GM23248 (cell line): ENCODE measurements at places on chromosomes 4 and X.

GRCh38 chr4:88843067-88843685 is 145.5 kb upstream of the NAP1L5 start:
- H3K36me3 ChIP-seq = no peaks in the 10 kb centered on the region
- peak; percentile 27 for DNase-seq
- peaks cover 9% of the 10 kb centered on the region; the same call in 1 of the 2 replicates for H3K4me1 ChIP-seq
- H3K27ac ChIP-seq = no peak overlapping the region
- no peaks in the 10 kb centered on the region for H3K27me3 ChIP-seq

DNA sequence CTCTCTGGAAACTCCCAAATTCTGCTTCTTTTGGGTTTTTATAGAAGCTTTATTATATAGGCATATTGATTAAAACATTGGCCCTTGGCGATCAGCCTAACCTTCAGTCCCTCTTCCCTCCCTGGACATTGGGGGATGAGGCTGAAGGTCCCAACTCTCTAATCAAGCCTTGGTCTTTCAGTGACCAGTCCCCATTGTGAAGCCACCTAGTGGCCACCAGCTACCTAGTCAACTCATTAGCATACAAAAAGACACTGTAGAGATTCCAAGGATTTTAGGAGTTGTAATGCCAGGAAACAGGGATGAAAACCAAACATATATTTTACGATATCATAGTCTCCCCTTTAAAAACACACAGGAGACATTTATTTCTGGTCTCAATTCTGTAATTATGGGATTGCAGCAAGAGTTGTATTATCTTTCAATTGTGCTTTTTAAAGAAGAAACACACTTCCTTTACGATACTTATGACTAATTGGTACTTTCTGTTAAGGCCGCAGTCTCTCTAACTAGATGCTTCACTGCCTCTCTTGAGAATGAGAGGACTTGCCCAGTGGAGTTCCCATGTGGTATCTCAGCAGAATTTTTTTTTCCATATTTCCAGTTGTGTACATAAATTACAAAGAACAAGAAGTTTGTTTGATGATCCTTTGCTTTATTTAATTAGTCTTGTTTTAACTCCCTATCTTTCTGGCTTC is 58.2 kb downstream of the WDR17 start:
- DNase-seq = peak; percentile 43
- H3K4me1 ChIP-seq = no peaks in the 10 kb centered on the region
- H3K27ac ChIP-seq = no peak overlapping the region

GRCh38 chr4:54574500-54574899 is 83.3 kb upstream of the KIT start:
- no peaks in the 10 kb centered on the region for H3K36me3 ChIP-seq
- no peak overlapping the region for H3K4me3 ChIP-seq
- no peak for DNase-seq
- H3K4me1 ChIP-seq = no peaks in the 10 kb centered on the region
- H3K27ac ChIP-seq = no peak overlapping the region

DNA sequence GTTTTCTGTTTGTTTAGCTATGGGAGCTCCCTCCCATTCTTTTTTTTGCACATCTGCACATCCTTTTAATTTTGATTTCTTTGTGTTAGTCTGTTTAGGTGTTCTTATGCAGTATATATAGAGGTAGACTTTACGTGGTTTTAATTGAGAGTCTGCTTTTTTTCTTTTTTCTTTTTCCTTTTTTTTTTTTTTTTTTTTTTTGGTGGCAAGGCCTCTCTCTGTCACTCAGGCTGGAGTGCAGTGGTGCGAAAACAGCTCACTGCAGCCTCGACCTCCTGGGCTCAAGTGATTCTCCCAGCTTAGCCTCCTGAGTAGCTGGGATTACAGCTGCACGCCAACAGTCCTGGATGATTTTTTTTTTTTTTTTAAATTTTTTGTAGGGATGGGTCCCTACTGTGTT is 68.2 kb downstream of the FAM193A start:
- H3K4me1 ChIP-seq = no peaks in the 10 kb centered on the region
- no peaks in the 10 kb centered on the region for H3K27me3 ChIP-seq
- no peak overlapping the region for H3K4me3 ChIP-seq
- H3K27ac ChIP-seq = no peak overlapping the region
- no peak for DNase-seq
- H3K36me3 ChIP-seq = no peaks in the 10 kb centered on the region

DNA sequence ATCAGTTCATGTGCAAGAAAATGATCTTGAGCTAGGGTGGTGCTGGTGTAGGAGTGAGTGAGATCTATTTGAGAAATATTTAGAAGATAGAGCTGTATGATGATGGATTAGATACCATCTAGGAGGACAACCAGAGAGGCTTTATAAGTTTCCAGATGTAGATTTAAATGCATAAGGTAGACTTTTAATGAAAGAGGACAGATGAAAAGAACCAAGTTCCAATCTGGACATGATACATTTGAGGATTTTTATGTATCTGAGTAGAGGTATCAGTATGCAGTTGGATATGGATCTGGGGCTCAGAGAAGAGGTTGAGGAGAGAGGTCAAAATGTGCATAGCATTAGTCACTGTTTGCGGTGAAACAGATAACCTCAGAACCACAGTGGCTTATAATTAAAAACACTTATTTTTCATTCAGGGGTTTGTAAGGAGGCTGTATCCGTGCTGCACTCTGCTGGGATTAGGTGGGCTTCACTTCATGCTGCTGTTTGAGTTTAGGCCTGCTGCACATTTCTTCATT is 348.7 kb downstream of the BMPR1B start:
- H3K4me3 ChIP-seq = no peak overlapping the region
- DNase-seq = peak; percentile 27
- H3K27me3 ChIP-seq = no peaks in the 10 kb centered on the region
- no peaks in the 10 kb centered on the region for H3K36me3 ChIP-seq
- peaks cover 26% of the 10 kb centered on the region for H3K4me1 ChIP-seq
- no peak overlapping the region for H3K27ac ChIP-seq

DNA sequence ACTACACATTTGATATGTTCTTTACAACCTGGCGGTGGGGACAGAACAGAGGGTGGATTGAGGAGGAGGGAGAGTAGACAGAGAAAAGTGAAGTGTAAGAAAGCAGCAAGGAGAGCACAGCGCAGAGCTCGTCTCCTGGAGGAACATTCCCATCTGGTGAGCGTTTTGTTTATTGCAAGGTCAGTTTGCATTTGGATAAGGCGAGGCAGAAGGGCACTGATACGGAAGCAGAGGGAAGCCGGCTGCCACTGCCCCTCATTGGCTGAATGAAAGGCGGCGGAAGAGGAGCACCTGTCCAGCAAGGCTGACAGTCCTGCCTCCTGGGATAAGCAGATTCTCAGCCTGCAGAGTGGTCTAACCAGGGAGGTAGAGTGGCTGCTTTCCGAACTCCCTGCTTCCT is 83.2 kb downstream of the GPR143 start:
- H3K4me3 ChIP-seq = no peak overlapping the region
- DNase-seq = no peak
- no peaks in the 10 kb centered on the region for H3K27me3 ChIP-seq
- H3K36me3 ChIP-seq = no peaks in the 10 kb centered on the region
- H3K27ac ChIP-seq = no peak overlapping the region

GRCh38 chr4:117434424-117434823 is 349.0 kb upstream of the TRAM1L1 start:
- no peak overlapping the region for H3K4me3 ChIP-seq
- DNase-seq = no peak

GRCh38 chr4:40750461-40751258 is 905 bp downstream of the NSUN7 start:
- peaks cover 31% of the 10 kb centered on the region for H3K27me3 ChIP-seq
- H3K27ac ChIP-seq = no peak overlapping the region
- DNase-seq = peak; percentile 35
- H3K36me3 ChIP-seq = no peaks in the 10 kb centered on the region
- H3K4me1 ChIP-seq = no peaks in the 10 kb centered on the region
- H3K4me3 ChIP-seq = peak overlapping the region; percentile 64

- H3K27me3 ChIP-seq = no peaks in the 10 kb centered on the region
- DNase-seq = peak; percentile 56
- H3K27ac ChIP-seq = peak overlapping the region; percentile 40
- H3K4me1 ChIP-seq = peaks cover 7% of the 10 kb centered on the region; the same call in 1 of the 2 replicates
Observed at GRCh38 chr4:186920483-186920882, 196.8 kb upstream of the FAT1 start.

GRCh38 chr4:163110442-163110841 is 56.2 kb downstream of the NAF1 start:
- H3K36me3 ChIP-seq = no peaks in the 10 kb centered on the region
- H3K4me1 ChIP-seq = no peaks in the 10 kb centered on the region
- H3K27me3 ChIP-seq = no peaks in the 10 kb centered on the region
- no peak overlapping the region for H3K4me3 ChIP-seq
- H3K27ac ChIP-seq = no peak overlapping the region

DNA sequence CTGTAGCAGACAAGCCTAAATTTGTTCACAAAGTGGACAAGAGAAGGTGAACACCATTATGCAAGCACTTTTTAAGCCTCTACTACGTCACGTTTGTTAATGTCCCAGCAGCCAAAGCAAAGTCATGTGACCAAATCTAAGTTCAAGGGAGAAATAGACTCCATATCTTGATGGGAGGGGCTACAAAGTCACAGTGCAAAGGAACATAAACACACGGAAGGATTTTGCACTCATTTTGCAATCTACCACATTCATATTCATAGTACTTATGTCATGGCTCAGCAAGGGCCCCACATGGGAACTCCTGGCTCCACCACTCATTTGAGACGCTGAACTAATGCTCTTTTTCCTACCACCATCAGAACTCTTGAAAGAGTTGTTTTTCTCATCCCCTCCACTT is 139.0 kb upstream of the JADE1 start:
- H3K4me3 ChIP-seq = no peak overlapping the region
- H3K27ac ChIP-seq = no peak overlapping the region
- DNase-seq = no peak
- no peaks in the 10 kb centered on the region for H3K27me3 ChIP-seq
- H3K4me1 ChIP-seq = no peaks in the 10 kb centered on the region

- H3K27me3 ChIP-seq = no peaks in the 10 kb centered on the region
- no peak overlapping the region for H3K27ac ChIP-seq
- DNase-seq = no peak
- H3K4me3 ChIP-seq = no peak overlapping the region
Observed at GRCh38 chrX:130039847-130040246, 57.4 kb downstream of the BCORL1 start.

GRCh38 chr4:87560802-87561201 is 31.6 kb upstream of the SPARCL1 start:
- H3K36me3 ChIP-seq = no peaks in the 10 kb centered on the region
- peak; percentile 23 for DNase-seq
- peaks cover 3% of the 10 kb centered on the region for H3K4me1 ChIP-seq
- no peaks in the 10 kb centered on the region for H3K27me3 ChIP-seq

DNA sequence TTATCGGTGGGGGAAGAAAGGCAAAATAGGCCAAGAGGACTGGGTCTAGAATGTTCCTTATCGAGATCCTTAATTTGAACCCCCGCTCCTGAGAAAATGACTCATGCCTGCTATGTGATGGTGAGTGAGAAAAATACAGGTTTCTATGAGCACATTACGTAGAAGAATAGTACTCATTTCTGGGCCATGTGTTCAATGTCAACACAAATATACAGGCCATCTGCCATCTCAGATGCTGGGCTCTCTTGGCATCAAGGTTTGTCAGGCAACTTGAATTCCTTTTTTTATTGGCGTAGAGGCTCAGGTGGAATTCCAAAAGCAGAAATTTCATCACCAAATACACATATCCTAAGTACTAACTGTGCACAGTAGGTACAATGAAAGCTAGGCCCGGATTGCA is 81.4 kb upstream of the TRIM2 start:
- H3K4me3 ChIP-seq = no peak overlapping the region
- no peak for DNase-seq
- no peaks in the 10 kb centered on the region for H3K4me1 ChIP-seq
- H3K27me3 ChIP-seq = no peaks in the 10 kb centered on the region
- H3K27ac ChIP-seq = no peak overlapping the region

DNA sequence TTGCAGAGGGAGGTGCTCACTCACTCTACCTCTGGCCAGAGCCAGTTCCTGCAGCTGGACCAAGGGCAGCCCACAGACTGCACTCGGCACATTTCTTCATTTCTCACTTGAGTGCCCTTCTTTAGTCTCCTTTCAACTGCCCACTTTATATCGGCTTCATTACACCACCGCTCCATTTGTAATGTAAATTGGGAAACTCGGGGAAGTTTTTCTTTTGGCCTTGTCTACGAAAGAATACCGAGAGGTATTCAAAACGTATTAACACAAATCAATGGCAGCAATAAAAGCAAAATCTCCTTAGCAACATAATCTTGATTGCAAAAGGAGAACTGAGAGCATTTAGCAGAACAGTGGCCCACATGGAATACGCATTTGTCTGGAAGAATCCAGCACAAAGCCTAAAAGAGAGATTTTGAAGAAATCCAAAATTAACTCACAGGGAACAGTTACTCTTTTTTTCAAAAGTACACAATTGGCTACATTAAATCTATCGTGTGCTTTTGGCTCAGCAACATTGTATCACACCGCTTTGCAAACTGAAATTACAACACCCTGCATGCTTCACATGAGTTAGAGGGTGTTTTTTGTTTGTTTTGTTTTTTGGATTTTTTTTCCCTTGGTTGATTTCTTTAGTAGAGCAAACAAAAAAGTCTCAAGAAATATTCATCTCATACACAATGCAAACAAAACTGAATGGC is 62.6 kb downstream of the CHIC2 start:
- H3K36me3 ChIP-seq = peaks cover 62% of the 10 kb centered on the region
- peaks cover 13% of the 10 kb centered on the region; the same call in 1 of the 2 replicates for H3K4me1 ChIP-seq
- H3K27me3 ChIP-seq = no peaks in the 10 kb centered on the region
- no peak for DNase-seq
- no peak overlapping the region for H3K27ac ChIP-seq
- no peak overlapping the region for H3K4me3 ChIP-seq

DNA sequence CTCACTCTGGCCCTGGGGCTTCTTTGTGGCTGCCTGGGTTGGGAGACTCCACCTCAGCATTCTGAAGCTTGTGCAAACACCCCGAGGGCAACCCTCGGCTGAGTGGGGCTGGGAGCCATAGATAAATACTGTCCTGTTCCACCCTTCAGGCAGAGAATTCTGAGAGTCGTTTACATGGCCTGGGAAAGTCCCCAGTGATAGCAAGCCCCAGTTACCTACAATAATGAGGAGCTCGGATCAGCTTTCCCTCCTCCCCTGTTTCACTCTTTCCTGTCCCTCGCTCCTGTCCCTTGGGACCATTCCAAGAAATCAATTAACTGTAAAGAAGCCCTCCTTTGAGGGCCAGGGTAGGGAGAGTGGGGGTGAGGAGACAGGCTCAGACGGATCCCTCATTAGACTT is 31.6 kb upstream of the DDX3X start:
- H3K27me3 ChIP-seq = no peaks in the 10 kb centered on the region
- peaks cover 16% of the 10 kb centered on the region for H3K4me1 ChIP-seq
- no peak for DNase-seq

- H3K4me1 ChIP-seq = peaks cover 7% of the 10 kb centered on the region; the same call in 1 of the 2 replicates
- no peaks in the 10 kb centered on the region for H3K36me3 ChIP-seq
- peak overlapping the region; percentile 85 for H3K27ac ChIP-seq
- H3K27me3 ChIP-seq = no peaks in the 10 kb centered on the region
Observed at GRCh38 chr4:147683188-147683591, 773 bp downstream of the PRMT9 start.
